Stimulated activated CD4-positive, alpha-beta T cell treated with anti-CD3 and anti-CD28 coated beads, Interleukin-1b, Interleukin-23, amount 100 ng/mL, for 48 hours (primary cell): ENCODE measurements at places on chromosomes 1 and 21.

DNA sequence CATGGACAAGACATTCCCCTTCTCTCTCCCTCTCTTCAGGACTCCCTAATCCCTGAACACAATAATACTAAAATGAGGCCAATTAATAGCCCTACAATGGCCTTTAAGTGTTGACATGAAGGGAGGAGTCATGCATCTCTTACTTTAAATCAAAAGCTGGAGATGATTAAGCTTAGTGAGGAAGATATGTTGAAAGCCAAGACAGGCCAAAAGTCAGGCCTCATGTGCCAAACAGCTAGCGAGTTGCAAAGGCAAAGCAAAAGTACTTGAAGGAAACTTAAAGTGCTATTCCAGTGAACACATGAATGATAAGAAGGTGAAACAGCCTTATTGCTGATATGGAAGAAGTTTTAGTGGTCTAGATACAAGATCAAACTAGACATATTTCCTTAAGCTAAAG lies 49.5 kb upstream of the CD46 start:
- DNase-seq, result no peak

DNA sequence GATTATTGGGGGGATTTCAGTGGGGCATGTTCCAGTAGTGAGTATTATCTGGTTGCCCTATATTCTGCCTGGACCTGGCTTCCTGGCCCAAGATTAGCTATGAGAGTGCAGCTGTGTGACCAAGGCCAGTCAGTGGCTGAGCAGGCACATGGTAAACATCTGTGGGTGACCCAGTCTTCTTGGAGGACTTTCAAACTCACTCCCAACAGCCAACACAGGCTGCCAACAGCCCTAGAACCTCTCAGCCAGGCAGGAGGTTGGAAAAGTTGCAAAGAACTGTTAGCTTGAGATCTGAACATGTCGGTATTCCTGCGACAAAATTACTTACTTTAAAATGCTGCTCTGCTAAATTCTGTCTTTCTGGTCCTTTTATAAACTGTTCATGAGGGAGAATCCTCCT lies 192.4 kb downstream of the TGFBR3 start:
- DNase-seq, result no peak

GRCh38 chr1:20474333-20474975 lies 11.6 kb downstream of the CAMK2N1 start:
- no peak for DNase-seq

- DNase-seq, result no peak
Observed at GRCh38 chr1:93585059-93585966, 96.3 kb downstream of the BCAR3 start.

- DNase-seq, result no peak
Observed at GRCh38 chr1:32742956-32743355, 40.4 kb upstream of the SYNC start.

DNA sequence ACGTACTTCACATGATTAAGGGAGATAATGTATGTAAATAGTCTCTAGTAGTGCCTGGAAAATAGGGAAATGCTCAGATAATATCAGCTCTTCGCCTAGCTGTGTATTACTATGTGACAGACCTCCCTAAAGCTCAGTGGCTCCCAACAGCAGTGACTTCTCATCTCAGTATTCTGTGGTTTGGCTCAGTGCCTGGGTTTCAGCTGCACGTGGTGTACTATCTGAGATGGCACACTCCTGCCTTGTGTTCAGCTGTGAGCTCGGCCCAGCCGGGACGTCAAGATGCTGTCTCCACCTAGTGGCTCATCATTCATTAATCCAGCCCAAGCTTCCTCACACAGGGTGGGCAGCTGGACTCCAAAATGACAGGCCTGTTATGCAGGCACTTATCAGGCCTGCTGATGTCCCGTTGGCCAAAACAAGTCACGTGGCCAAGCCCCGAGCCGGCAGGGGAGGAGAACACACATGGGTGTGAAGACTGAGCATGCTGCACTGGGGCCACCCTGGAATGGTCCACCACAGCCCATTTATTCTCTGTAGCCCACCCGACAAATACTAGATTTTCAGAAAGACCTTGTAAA lies 17.8 kb downstream of the SLFNL1 start:
- peak; percentile 92 for DNase-seq

- no peak for DNase-seq
Observed at GRCh38 chr1:217781056-217781455, 149.9 kb downstream of the SPATA17 start.
